ENCODE measurements at places on chromosomes 13 and 19. TPM values are rescaled to one million over a fixed set of nuclear protein-coding genes. Genes with fewer than 3 reads are reported as not detected.

Gene GNA15
- 0.80 TPM for total RNA-seq

- H3K27ac ChIP-seq, result no peak overlapping the region
- DNase-seq, result no peak
- no peaks in the 10 kb centered on the region for H3K4me1 ChIP-seq
- H3K4me3 ChIP-seq, result no peak overlapping the region
- no peaks in the 10 kb centered on the region for H3K36me3 ChIP-seq
These were observed 13.3 kb downstream of the COL4A1 start for GRCh38 chr13:110293649-110294048.

Gene ZNF560
- 0.15 TPM for total RNA-seq

DNA sequence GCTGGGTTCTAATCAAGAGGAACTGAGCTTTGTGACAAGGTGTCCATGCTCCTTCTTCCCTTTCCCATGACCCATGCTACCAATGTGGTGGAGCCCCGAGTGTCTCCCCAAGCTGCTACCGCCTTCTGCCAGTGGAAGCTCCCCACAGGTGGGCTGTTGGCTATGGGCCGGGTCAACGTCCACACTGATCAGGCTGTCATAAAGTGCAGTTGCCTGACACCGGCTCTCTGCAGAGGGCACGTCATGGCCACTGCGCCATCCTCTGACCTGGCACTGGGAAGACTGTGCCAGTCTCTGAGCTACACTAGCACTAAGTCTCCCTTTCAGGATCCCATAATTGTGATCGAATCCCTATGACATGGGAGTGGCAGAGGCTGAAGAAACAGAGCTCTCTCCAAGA lies 192.3 kb downstream of the USP12 start:
- no peak overlapping the region for H3K27ac ChIP-seq
- no peak for DNase-seq

Gene TUBB4A
- 16.8 TPM for total RNA-seq

GRCh38 chr13:45205124-45205523 lies 4.3 kb upstream of the KCTD4 start:
- DNase-seq, result no peak
- H3K36me3 ChIP-seq, result peaks cover 44% of the 10 kb centered on the region
- no peak overlapping the region for H3K4me3 ChIP-seq
- peak overlapping the region; percentile 15 for H3K27ac ChIP-seq
- peaks cover 15% of the 10 kb centered on the region for H3K4me1 ChIP-seq

Gene BLVRB
- total RNA-seq, result 14.6 TPM

GRCh38 chr13:33817513-33817900 lies 442 bp upstream of the RFC3 start:
- no peak for DNase-seq
- peaks cover 5% of the 10 kb centered on the region for H3K27me3 ChIP-seq
- peak overlapping the region; percentile 93 for H3K4me3 ChIP-seq
- H3K27ac ChIP-seq, result peak overlapping the region; percentile 91
- H3K4me1 ChIP-seq, result peaks cover 19% of the 10 kb centered on the region

GRCh38 chr13:99905814-99906213 lies 65.8 kb downstream of the ZIC5 start:
- no peak overlapping the region for H3K27ac ChIP-seq
- H3K4me3 ChIP-seq, result no peak overlapping the region
- H3K4me1 ChIP-seq, result no peaks in the 10 kb centered on the region
- DNase-seq, result no peak

Gene CDX2
- total RNA-seq, result not detected

GRCh38 chr13:39527961-39528660 lies 74.9 kb downstream of the LHFPL6 start:
- no peaks in the 10 kb centered on the region for H3K27me3 ChIP-seq
- no peak overlapping the region for H3K27ac ChIP-seq
- no peaks in the 10 kb centered on the region for H3K4me1 ChIP-seq
- DNase-seq, result no peak
- no peak overlapping the region for H3K4me3 ChIP-seq

DNA sequence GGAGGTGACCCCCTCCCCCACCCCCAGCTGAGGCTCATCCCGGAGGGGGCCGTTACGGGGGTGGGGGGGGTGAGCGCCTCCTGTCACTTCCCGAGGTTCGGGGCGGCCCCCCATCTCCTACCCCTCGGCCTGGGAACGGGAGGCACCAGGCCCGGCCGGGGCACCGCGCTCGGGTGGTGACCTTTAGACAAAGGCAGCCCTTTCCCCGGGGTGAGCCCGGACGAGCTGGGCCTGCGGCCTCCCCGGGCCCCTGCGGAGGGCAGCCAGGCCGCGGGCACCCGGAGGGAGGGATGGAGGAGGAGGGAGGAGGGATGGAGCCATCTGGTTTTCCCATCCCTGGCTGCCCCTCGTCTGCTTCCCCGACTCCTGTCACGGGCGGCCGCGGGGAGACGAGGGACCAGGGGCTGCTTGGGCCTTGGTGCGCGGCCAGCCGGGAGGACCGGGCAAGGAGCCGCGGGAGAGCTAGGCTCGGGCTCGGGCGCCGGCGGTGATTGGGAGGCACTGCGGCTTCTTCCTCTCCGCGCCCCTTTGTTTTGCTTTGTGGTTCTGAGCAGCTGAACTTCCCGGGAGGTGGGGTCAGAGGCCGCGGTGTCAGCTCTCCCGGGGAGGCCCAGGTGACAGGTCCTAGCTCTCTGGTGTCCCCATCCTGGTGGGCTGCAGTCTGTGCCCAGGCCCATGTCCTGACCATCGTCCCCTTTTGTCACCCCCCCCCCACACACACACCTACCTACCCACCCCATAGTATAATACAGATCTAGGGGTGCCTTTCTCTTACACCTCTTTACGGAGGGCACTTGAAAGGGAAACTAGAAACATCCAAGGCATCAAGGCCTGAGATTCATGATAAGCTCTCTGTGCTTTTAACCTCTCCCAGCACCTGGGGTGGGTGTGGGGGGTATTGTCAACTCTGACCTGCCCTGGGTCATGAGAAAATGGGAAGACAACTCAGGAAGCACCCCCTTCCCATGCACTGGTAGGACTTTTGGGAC lies 1.3 kb downstream of the BICRA start:
- H3K4me1 ChIP-seq, result peaks cover 38% of the 10 kb centered on the region
- H3K4me3 ChIP-seq, result peak overlapping the region; percentile 64
- peaks cover 6% of the 10 kb centered on the region for H3K36me3 ChIP-seq

DNA sequence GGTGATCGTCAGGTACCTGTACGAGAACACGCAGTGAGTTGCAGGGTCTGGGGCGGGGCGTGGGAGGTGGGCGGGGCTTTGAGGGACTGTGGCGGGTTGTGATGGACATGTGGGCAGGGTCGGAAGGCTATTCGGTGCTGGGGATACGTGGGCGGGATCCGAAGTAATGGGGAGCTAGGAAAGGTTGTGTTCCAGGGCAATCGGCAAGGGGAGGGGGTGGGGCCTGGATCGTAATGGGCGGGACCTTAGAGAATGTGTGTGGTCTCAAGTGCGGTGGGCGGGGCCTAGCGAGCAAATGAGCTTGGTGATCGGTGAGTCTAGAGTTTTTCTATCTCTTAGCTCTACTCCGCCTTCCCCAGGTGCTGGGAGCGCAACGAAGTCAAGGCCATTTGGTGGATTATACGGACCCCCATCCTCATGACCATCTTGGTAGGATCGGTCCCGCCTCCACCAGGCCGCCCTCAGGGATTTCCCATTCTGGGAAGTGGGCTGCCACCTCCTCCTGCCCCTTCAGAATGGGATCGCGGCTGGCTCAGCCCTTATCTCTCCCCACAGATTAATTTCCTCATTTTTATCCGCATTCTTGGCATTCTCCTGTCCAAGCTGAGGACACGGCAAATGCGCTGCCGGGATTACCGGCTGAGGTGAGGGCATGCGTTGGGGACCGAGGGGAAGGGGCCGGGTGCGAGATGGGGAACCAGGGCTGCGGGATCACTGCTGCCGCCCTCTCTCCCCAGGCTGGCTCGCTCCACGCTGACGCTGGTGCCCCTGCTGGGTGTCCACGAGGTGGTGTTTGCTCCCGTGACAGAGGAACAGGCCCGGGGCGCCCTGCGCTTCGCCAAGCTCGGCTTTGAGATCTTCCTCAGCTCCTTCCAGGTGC lies 9.6 kb downstream of the GIPR start:
- no peaks in the 10 kb centered on the region for H3K36me3 ChIP-seq
- no peak overlapping the region for H3K27ac ChIP-seq
- H3K4me1 ChIP-seq, result peaks cover 21% of the 10 kb centered on the region
- peaks cover 11% of the 10 kb centered on the region for H3K27me3 ChIP-seq
- DNase-seq, result peak; percentile 52

DNA sequence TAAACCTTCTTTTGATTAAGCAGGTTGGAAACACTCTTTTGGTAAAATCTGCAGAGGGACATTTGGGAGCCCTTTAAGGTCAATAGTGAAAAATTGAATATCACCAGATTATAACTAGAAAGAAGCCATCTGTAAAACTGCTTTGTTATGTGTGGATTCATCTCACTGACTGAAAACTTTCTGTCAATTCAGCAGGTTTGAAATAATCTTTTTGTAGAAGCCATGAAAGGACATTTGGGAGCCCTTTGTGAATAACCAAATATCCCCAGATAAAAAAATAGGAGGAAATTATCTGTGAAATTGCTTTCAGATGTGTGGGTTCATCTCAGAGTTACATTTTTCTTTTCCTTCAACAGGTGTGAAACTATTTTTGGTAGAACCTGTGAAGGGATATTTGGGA lies 1690.7 kb downstream of the UQCRFS1 start:
- H3K36me3 ChIP-seq, result no peaks in the 10 kb centered on the region
- no peaks in the 10 kb centered on the region for H3K27me3 ChIP-seq
- no peak overlapping the region for H3K27ac ChIP-seq
- H3K4me1 ChIP-seq, result no peaks in the 10 kb centered on the region
- H3K4me3 ChIP-seq, result no peak overlapping the region

GRCh38 chr13:59754411-59754810 lies 409.3 kb downstream of the DIAPH3 start:
- H3K36me3 ChIP-seq, result no peaks in the 10 kb centered on the region
- no peaks in the 10 kb centered on the region for H3K27me3 ChIP-seq
- no peaks in the 10 kb centered on the region for H3K4me1 ChIP-seq
- no peak for DNase-seq
- no peak overlapping the region for H3K4me3 ChIP-seq
- H3K27ac ChIP-seq, result no peak overlapping the region

Gene C5AR2
- total RNA-seq, result 0.22 TPM

DNA sequence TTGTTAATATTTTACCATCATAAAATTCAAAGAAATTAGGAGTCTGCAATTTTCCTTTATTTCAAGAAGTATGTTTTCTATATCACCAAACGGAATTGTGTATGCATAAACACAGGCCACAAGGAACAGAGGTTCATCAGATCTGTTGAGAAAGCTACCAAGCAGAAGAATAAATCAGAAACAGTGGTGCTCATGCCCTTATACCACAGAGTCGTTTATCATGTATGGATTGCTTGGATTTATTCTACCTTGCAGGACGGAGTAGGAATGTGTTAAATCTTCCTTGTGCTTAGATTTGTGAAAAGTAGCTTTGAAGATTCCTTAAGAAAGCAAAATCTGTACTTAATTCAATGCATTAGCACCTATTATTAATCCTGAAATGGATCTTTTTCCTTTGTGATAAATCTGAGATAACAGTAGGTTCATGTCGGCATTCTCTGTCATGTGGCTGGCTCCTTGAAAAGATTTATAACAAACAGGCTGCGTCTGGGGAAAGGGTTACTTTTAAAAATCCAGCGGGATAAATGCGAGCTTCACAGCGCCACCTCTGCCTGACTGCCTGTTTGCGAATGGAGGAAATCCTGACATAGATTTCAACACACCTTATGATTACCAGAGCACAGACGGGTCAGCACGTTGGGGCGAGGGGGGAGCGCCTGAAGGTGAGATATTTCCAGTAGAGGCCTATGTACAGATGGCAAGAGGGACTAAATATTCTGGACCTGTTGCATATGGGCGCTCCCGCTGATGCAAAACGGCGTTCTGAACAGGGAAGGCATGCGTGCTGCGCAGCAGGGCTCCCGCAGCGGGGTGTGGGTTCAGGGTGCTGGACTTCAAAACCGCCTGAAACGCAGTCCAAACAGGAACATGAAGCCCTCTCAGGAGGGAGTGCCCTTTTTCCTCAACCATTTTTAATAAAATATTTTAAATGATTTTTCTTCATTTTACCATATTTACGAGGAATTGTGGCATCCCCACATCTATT lies 445.5 kb upstream of the SGCG start:
- no peak for DNase-seq
- H3K4me1 ChIP-seq, result no peaks in the 10 kb centered on the region
- H3K36me3 ChIP-seq, result no peaks in the 10 kb centered on the region
- H3K27ac ChIP-seq, result no peak overlapping the region
- no peaks in the 10 kb centered on the region for H3K27me3 ChIP-seq

GRCh38 chr13:38648912-38649311 lies 38.0 kb upstream of the FREM2 start:
- no peaks in the 10 kb centered on the region for H3K4me1 ChIP-seq
- no peak overlapping the region for H3K27ac ChIP-seq
- H3K27me3 ChIP-seq, result no peaks in the 10 kb centered on the region
- DNase-seq, result no peak
- no peak overlapping the region for H3K4me3 ChIP-seq

Gene TRIM13
- total RNA-seq, result 54.4 TPM

- no peaks in the 10 kb centered on the region for H3K4me1 ChIP-seq
- H3K27ac ChIP-seq, result no peak overlapping the region
- no peaks in the 10 kb centered on the region for H3K36me3 ChIP-seq
- H3K27me3 ChIP-seq, result peaks cover 6% of the 10 kb centered on the region
- no peak for DNase-seq
These were observed 64.8 kb downstream of the NHLRC3 start for GRCh38 chr13:39102981-39103490.

DNA sequence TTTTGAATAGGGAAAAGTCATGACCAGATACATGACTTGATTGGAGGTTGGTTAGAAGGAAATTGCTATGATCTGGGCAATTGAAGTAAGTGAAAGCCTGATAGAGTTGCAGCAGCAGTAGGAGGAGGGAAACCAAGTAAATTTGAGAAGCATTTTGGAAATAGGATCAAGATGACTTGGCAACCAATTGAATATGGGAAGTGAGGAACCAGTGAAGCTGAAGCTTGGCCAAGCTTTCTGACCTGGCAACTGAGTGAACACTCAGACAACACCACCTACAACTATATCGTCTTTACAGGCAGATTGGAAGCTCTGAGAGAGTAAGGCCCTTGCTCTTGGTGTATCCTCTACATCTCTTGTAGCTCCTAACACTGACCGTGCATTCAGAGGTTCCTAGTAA lies 16.2 kb upstream of the KATNAL1 start:
- H3K4me3 ChIP-seq, result no peak overlapping the region
- no peaks in the 10 kb centered on the region for H3K36me3 ChIP-seq
- DNase-seq, result no peak
- H3K4me1 ChIP-seq, result peaks cover 8% of the 10 kb centered on the region

- no peaks in the 10 kb centered on the region for H3K36me3 ChIP-seq
- peaks cover 13% of the 10 kb centered on the region for H3K4me1 ChIP-seq
- H3K4me3 ChIP-seq, result no peak overlapping the region
- DNase-seq, result no peak
- no peak overlapping the region for H3K27ac ChIP-seq
- peaks cover 23% of the 10 kb centered on the region for H3K27me3 ChIP-seq
These were observed 14.0 kb upstream of the MYADM start for GRCh38 chr19:53853707-53854106.

All from activated B cell treated with CpG ODN at 0.5 μM for 24 hours (primary cell).